ENCODE measurements at places on chromosomes 2 and 18. TPM values are rescaled to one million over a fixed set of nuclear protein-coding genes. Genes with fewer than 3 reads are reported as not detected.

The MARCHF4 gene
- not detected for total RNA-seq

The ZSWIM2 gene
- not detected for total RNA-seq

The CELF4 gene
- total RNA-seq = not detected

The KIAA2012 gene
- not detected for total RNA-seq

The DLX2 gene
- not detected for total RNA-seq

The TRIB2 gene
- 160 TPM for total RNA-seq

The CLEC4F gene
- total RNA-seq = not detected

The EML6 gene
- 0.86 TPM for total RNA-seq

The ASPRV1 gene
- total RNA-seq = 1.3 TPM

The ECEL1 gene
- not detected for total RNA-seq

The SPP2 gene
- total RNA-seq = not detected

The XDH gene
- 0.99 TPM for total RNA-seq

The SCYGR8 gene
- not detected for total RNA-seq

The OTX1 gene
- total RNA-seq = not detected

The SCN3A gene
- not detected for total RNA-seq

The ERICH2 gene
- not detected for total RNA-seq

The ARMC9 gene
- 0.50 TPM for total RNA-seq

The POTEI gene
- not detected for total RNA-seq

The TMEM169 gene
- 3.0 TPM for total RNA-seq

The CEP192 gene
- total RNA-seq = 47.0 TPM

The SLC4A3 gene
- total RNA-seq = not detected

The CETN1 gene
- not detected for total RNA-seq

The GPBAR1 gene
- total RNA-seq = 0.63 TPM

The SAG gene
- 0.10 TPM for total RNA-seq

The STARD6 gene
- total RNA-seq = not detected

The TGIF1 gene
- total RNA-seq = 15.9 TPM

The TUBB8B gene
- not detected for total RNA-seq

The CFLAR gene
- total RNA-seq = 85.3 TPM

The FIGN gene
- total RNA-seq = not detected

The DPYSL5 gene
- not detected for total RNA-seq

The KHK gene
- 10.1 TPM for total RNA-seq

The NYAP2 gene
- not detected for total RNA-seq

The NAPG gene
- 22.5 TPM for total RNA-seq

The CYTIP gene
- total RNA-seq = 319 TPM

The TBC1D8 gene
- 0.58 TPM for total RNA-seq

Data from activated naive CD4-positive, alpha-beta T cell treated with anti-CD3 and anti-CD28 coated beads, Interleukin-2, amount 10 ng/mL, durations not matched to agents 5 hours and 36 hours (primary cell).